ENCODE measurements at places on chromosomes 3 and 15.

DNA sequence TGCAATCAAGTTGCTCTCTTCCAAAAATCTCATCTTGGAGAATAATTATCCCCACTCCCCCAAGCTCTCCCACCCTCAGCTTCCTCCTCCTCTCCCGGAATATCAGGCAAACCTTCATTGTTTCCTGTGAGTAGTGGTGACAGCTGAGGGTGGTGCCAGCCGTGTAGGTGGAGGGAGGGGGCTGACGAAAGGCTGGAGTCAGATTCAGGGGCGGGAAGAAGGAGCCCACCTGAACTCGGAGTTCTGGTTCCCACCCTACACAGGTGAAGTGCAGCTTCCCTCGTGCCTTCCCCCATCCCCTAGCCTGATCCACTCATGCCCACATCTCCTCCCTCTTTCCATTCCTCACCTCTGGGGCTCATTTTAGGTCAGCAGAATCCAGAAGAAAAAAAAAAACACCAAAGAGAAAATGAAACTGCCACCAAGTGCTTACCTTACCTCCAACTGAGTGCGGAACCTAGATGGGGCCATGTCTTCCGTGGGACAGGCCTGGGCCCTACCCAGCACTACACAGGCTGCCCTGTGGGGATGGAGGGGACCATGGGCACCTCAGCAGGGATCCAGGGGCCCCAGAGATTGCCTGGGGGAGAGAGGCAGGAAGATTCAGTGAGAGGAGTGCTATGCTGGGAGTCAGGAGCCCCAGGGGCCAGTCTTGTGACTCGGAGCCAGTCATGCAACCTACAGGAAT is 81.3 kb downstream of the ADCY5 start:
- DNase-seq = no peak

DNA sequence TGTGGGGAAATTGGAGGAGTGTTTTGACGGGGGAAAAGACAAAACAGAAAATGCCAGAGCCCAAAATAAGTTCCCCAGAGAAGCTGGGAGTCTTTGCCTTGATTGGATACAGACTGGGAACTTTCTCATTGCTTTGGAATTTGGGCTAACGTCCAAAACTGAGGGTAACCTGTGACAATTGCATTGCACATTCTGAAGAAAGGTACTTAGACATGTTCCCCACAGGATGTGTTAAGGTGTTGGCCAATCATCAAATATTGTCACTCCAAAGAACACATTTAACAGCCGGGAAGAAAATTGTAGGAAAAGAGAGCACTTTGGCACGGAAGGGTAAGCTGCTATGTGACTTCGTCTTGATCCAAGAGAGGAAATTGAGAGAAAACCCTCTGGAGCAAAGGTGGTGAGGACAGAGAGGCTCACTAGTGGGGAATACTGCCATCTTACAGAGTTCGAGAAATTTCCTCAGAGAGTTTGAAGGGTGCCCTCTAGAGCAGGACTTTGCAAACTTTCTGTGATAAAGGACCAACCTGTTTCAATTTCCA is 619.5 kb upstream of the TBL1XR1 start:
- DNase-seq = no peak

DNA sequence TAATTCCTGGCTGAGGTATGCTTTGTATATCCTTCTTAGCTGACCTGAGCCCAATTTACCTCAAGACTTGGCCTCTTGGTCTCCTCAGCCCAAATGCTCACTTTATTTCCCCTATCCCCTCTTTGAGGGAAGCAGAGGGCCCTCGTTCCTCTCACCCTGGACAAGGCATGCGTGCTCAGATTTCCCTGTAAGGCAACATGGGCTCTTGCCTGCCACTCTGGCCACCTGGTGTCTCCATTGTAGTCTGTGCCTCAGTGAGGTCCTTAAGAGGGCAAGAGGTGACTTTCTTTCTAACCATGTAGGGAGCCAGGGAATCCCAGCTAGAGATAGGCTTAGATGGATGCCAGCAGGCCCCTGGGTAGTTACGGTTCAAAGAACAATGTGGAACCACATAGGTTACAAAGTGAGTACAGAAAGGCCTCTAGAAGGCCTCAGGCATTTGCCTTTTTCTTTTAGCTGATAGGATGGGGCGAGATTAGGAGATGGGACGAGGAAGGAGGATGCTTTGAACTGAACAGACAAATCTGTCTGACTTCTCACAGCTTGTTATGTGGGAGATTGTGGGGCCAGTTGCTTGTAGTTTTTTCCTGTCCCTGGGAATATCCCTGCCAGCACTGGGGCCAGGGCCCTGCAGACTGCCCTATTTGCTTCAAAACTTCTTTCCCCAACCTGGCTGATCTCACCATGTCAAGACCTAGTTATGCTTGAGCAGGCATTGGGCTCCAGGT is 1.1 kb upstream of the INTS14 start:
- no peak for DNase-seq

DNA sequence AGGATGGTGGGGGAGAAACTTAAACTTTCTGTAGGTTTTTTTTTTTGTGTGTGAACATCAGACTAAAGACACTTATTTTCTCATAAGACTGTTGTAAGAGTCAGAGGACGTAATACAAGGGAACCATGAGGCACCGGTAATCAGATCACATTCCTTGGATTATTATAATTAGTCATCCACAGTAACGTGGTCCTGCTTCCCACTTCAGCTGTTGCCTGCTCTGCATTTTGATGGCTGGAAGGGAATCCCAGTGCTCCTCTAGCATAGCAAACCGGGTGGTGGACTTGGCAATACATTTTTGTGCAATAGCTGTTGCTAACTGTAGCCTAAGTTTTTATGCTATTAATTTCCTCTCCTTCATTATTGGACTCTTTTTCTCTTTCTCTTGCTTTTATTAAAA is 294.8 kb downstream of the NR2F2 start:
- no peak for DNase-seq

- no peak for DNase-seq
Measured at GRCh38 chr15:94164202-94164807, 67.1 kb upstream of the MCTP2 start.

GRCh38 chr3:52022323-52023100 is 26.8 kb upstream of the RPL29 start:
- DNase-seq = no peak

DNA sequence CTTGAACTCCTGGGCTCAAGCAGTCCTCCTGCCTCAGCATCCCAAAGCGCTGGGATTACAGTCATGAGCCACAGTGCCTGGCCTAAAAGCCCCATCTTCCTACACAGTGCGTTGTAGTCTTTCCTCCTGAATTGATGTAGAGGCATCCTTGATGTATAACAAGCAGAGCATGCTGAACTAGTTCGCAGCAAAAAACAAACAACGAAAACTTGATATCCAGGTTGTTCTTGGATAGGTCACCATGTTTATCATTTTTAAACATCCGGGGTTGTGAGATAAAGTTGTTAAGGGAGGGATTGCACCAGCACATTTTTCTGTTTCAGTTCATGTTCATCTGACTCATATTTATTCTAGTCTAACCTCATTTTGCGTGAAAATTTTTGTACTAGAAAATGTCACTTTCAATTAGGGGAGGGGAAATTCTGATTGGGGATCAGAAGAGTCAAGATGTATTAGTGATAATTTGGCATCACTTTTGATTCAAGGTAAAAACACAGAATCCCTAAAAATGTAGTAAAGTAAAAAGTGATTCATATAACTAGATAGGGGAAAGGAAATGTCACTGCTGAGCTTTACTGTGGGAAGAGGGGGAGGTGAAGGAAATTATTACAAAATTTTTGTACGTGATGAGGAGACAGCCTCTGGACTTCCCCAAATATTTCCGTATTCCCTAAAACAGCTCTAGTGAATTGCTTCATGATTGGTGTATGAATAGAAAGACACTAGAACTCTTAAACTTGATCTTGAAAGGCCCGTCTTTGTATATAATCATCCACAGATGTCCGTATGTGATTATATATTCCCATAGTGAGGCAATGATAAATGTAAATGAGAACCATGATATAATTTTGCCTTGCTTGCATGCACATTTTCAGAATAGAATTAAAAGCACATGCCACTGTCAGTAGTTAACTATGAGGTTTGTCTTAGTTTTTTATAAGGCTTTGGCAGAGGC is 22.9 kb downstream of the RAB8B start:
- DNase-seq = no peak

- no peak for DNase-seq
Measured at GRCh38 chr15:100276506-100276905, 65.3 kb downstream of the ADAMTS17 start.

DNA sequence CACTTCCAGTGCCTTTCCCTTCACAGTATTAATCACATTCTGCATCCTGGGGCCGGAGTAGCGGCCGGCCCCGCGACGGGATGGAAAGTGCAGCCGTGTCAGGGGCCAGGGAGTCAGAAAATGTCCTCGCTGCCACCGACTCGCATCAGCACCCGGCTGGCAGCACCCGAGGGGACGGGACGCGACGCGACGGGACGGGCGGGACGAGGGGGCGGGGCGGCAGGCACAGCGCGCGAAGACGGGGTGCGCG is 353 bp downstream of the ATG3 start:
- no peak for DNase-seq

DNA sequence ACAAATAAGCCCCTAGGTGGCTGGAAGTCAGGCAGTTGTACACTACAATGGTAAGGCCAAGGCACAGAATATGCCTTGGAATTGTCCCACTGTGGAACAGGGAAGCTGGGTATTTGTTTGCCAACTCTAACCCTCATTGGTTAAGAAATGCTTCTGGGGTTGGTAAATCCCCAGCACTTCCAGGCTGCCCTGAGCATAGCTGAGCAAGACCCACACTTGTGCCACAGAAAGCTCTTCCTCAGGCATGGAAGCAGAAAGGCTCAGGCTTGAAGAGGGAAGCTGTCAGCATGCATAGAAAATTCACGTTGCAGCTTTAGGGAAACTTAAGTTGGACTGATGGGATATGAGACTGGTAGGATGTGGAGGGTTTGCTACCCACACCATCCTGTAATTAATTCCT is 86.9 kb upstream of the PLCL2 start:
- no peak for DNase-seq

GRCh38 chr3:134916276-134916961 is 121.4 kb downstream of the EPHB1 start:
- DNase-seq = no peak

GRCh38 chr3:39170461-39170860 is 17.1 kb upstream of the CSRNP1 start:
- no peak for DNase-seq

DNA sequence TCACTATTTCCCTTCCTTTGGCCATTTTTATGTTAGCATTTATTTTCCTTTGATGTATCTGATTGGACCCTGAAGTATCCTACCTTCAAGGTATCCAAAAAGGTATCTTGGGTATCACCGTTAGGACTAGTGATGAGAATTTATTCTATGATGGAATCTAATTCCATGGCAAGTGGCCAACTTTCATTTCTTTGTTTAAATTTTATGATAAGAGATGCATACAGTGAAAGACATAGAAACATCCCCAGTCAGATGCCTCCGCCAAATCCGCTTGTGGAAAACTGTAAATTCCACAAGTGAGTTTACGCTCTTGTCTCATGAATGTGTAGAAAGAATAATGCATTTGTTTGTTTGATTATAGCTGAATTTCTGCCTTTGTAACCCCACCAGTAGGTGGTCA is 153.7 kb upstream of the NR2F2 start:
- no peak for DNase-seq

- no peak for DNase-seq
Measured at GRCh38 chr3:106797461-106797860, 579.8 kb upstream of the CCDC54 start.

DNA sequence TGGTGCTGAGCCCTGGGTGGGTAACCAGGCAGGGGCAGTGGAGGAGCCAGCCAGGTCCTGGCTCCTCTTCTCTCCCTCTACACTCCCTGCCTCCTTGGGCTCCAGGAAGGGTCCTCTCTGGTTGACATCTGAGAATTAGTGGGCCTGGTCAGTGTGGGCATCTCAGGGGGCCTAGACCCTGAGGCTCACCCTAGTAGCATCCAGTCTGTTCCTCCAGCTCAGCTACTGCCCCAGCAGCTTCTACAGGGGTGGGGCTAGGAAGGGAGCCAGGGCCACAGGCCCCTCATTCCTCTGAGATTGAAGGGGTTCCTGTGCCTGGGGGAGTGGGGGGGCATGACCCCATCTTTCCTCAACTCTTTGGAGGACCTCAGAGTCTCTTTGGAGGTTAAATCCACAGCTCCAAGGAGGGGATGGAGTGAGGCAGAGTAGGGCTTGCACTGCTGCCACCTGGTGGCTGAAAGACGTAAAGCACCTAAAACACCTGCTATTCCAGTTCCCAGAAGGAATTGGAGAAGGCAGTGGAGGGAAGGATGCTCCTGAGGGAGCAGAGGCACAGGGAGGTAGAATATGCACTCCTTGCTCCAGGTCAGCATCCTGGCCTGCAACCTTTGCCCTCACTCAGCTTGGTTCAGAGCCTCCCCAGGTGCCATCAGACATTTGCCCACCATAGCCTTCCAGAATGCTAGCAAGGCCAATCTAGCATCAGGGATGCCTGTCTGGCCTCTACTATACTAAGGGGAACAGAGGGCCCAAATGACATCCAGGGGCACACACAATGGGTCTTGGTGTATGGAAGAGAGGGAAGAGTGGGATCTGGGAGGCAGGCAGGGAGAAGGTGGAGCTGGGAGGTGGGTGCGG is 25.1 kb downstream of the C3orf18 start:
- DNase-seq = no peak

- DNase-seq = no peak
Measured at GRCh38 chr3:66490984-66491383, 9.8 kb downstream of the LRIG1 start.

GRCh38 chr3:42853056-42853455 is 22.6 kb downstream of the CYP8B1 start:
- no peak for DNase-seq

- DNase-seq = no peak
Measured at GRCh38 chr15:81752974-81753373, 292.8 kb downstream of the MEX3B start.

DNA sequence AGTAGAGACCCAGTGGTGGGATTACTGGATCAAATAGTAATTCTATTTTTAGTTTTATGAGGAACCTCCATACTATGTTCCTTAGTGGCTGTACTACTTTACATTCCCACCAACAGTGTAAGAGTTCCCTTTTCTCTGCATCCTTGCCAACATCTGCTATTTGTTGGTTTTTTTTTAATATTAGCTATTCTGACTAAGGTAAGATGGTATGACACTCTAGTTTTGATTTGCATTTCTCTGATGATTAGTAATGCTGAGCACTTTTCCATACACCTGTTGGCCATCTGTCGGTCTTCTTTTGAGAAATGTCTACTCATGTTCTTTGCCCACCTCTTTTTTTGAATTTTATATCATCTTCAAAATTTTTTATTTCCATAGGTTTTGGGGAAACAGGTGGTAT is 34.2 kb upstream of the RAP2B start:
- DNase-seq = no peak

- no peak for DNase-seq
Measured at GRCh38 chr15:60476713-60477112, 2.2 kb downstream of the ICE2 start.

- DNase-seq = no peak
Measured at GRCh38 chr3:77871436-77871835, 831.5 kb downstream of the ROBO2 start.

Data from SIG-M5 (cell line).